ENCODE measurements at places on chromosomes 5 and 9.

DNA sequence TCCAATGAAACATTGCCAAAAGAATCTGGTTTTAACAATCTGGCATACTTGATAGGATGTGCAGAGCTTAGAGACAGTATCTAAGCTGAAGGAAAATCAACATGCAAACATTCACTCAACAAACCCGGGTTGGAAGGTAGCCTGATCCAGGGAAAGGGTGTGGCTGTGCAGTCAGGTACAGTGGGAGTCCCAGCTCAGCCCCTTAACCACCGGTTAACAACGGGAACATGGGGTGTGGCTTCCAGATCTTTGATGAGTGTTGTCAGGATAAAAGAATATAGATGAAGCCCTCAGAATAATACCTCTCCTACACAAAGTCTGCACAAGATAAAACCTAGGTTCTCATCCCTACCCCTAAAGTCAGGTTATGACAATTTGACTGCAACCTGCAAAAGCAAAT is 127.3 kb downstream of the CDK5RAP2 start:
- no peak for DNase-seq

DNA sequence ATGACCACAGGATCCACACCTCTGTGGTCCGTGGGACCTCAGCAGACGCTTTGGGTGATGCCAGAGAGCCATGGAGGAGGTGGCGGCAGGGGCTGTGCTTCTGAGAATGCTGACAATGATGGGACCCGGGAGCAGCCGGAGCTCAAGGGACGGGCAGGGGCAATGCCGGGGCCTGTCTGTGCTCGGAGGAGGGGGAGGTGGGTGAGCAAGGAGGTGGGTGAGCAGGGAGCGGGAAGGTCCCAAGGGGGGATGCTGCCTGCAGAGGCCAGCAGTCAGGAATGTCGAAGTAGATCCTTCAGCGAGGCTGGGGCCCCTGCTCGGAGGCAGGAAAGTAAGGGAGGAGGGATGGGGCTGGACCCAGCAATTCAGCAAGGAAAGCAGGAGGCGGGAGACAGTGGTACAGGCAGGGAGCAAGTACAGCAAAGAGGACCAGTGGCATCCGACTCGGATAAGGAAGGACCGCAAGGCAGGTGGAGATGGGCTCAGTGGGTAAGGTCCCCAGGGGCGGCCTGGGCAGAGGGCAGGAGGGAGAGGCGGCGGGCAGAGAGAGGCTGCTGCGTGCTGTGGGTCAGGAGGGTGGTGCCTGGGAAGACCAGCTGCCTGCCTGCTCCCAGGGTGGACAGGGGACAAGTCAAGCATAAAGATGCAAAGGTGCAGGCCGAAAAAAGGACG is 49.0 kb downstream of the ADAMTS2 start:
- no peak for DNase-seq

DNA sequence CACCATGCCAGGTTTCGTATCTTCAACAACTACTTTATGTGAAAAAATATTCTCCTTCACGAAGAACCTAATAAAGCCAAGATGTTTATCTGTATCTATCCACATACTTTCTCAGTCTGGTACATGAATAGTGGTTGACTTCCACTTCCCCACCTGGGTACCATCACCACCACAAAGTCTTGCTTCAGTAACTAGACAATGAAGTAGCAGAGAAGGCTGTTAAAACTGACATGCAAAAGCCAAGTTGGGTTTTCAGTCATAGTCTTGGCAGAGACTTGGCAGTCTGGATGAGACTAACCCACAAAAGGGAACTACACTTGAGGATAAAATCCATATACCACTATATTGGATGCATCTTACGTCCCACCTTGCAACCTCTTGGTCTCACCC is 5.0 kb downstream of the P4HA2 start:
- DNase-seq: no peak

DNA sequence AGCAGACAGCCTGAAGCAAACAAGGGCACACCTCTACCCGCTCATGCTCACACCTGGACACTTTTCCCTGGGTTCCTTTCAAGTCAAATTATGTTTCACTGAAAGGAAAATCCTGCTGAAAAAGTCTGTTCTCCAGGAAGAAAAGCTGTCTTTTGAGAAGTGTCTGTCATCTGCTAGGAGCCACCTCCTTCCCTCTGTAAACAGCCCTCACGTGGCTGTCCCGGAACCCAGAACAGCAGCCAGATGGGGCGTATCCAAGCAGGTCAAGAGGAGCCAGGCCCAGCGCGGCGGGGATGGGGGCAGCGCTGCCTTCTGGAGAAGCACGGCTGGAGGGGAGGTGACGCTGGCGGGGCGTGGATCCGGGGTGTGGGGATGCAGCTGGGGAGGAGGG is at the start of gene PNPLA7:
Gene PNPLA7 (minus strand): TSS at position 172 of the 391 bp plus-strand sequence. CDS start 205 bp downstream, outside the sequence.
- peak; percentile 47 for DNase-seq

- no peak for DNase-seq
Observed at GRCh38 chr5:10620346-10620745, 56.5 kb downstream of the ANKRD33B start.

GRCh38 chr5:139904816-139905661 is 109.4 kb downstream of the PSD2 start:
- no peak for DNase-seq

Data from T-helper 22 cell (primary cell).